ENCODE measurements at places on chromosomes 12 and 14.

DNA sequence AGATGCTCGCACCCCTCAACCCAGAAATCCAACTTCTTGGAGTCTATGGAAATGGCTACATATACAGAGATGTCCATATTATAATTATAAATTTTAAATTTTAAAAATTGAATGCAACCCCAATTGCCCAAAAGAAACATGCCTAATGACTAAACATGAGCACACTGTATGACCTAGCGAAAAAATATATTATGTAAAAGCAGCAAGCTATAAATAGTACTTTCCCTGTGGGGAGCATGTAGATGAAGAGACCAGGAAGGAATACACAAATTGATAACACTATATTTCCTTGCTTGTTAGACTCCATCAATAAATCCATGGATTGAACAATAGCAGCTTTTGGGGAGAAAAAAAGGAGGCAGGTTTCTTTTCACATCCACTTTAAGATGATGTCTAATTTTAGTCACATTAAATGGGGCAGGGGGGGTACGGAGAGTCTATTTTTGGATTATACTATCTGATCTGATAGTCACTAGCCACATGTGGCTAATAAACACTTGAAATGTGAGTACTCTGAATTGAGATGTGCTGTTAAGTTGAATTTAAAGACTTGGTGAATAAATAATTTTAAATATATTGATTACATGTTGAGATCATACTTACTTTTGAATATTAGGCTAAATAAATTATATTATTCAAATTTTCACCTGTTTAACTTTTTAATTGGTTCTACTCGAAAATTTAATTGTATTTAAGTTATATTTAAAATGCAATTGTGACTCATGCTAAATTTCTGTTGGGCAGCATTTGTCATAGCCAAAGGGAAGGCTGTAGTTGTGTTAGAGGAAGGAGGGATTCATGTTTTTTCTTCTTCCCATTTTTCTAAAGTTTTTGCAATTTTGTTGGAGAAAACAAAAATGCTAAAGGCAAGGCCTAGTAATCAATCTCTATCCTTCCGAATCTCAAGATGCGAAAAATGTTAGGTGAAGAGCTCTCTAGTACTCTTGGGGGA is 17.5 kb downstream of the MAX start:
- no peaks in the 10 kb centered on the region for H3K4me1 ChIP-seq
- DNase-seq, result no peak
- H3K36me3 ChIP-seq, result peaks cover 17% of the 10 kb centered on the region
- H3K27ac ChIP-seq, result no peak overlapping the region

- no peak overlapping the region for H3K27ac ChIP-seq
- no peaks in the 10 kb centered on the region for H3K27me3 ChIP-seq
- H3K36me3 ChIP-seq, result no peaks in the 10 kb centered on the region
- no peak overlapping the region for H3K4me3 ChIP-seq
Measured at GRCh38 chr14:83575301-83575700, 1954.6 kb upstream of the FLRT2 start.

DNA sequence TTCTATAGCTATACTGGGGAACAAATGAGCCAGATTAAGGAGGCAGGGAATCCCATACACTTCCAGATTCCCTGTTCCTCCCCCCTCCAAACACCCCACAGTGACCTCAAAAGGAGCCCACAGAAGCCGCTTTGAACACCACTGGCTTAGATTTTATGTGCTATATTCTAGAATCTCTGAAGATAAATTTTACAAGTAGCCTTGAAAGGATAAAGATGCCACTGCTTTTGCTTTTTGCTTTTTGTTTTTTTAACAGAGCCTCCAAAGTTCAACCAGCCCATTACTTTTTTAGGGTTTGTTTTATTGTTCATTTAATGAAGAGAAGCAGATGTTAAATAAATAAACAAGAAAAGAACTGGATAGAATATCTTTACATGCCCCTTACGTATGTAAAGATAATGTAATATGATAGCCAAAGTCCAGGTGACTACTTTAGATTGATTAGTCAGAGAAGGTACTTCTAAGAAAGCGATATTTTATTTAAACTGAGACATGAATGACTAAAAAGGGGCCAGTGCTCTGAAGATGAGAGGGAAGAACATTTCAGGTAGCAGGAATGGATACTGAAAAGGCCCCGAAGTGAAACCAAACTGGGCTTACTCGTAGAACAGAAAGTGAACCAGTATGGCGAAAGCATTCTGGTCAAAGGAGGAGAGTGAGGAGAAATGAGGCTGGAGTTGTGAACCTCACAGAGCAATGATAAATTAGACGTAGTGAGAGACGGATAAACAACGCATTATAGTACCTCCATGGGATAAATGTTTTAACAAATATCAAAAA is 44.6 kb downstream of the DUSP6 start:
- no peak for DNase-seq
- no peaks in the 10 kb centered on the region for H3K36me3 ChIP-seq
- no peak overlapping the region for H3K4me3 ChIP-seq
- no peaks in the 10 kb centered on the region for H3K27me3 ChIP-seq

GRCh38 chr12:3101309-3102024 is 24.3 kb downstream of the TSPAN9 start:
- H3K27me3 ChIP-seq, result no peaks in the 10 kb centered on the region
- no peak overlapping the region for H3K27ac ChIP-seq
- no peaks in the 10 kb centered on the region for H3K36me3 ChIP-seq
- peak; percentile 24 for DNase-seq
- no peak overlapping the region for H3K4me3 ChIP-seq

DNA sequence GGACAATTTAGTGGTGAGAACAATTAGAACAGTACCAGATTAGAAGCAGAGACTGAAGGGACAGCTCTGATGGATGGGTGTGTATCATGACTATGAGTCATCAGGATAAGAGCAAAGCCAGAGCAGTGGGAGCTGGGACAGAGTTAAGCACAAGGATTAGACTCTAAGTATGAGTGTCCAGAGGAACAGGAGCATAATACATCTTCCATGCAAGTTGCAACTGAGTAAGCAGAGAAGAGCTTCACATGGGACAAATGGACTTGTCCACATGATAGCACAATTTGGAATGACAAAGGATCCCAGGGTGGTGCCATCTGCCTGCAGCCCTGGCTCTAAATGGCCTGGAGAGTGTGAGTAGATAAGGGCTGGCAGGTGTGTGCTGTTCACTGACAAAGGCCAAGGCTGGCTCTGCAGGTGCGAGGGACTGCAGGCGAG is 226.4 kb upstream of the CAND1 start:
- H3K27ac ChIP-seq, result no peak overlapping the region
- no peaks in the 10 kb centered on the region for H3K36me3 ChIP-seq
- H3K27me3 ChIP-seq, result no peaks in the 10 kb centered on the region
- H3K4me3 ChIP-seq, result no peak overlapping the region

DNA sequence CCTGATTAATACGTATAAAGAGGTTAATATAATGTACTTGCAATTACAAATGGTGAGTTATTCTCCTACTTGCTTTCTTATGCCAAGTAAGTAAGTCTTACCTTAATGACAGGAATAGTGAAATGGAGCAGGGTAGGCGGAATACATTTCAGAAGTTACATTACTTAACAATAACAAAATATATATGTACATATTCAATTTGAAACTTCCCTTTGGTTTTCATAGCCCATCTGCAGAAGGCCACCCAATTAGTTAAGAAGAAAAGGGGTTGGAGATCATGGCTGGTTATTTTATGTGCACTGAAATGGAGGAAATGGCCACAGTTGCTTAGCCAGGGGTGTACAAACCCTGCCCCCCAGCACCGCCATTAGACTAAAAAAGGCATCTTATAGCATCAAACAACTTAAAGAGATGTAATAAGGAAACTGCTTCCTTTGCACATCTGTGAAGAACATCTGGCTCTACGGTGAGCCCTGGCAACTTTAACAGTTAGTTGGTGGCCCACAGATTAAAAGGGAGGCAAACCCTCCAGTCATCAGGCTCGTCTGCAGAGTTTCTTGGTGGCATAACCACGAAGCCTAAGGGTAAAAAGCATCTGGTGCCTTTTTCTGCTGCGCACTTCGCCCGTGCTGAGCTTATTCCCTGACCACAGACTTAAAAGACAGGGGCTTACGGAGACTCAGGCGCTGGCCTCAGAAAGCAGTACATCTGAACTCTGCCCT is 38.8 kb upstream of the DACT1 start:
- H3K4me1 ChIP-seq, result no peaks in the 10 kb centered on the region
- no peaks in the 10 kb centered on the region for H3K36me3 ChIP-seq
- H3K27ac ChIP-seq, result no peak overlapping the region
- no peaks in the 10 kb centered on the region for H3K27me3 ChIP-seq
- H3K4me3 ChIP-seq, result no peak overlapping the region

DNA sequence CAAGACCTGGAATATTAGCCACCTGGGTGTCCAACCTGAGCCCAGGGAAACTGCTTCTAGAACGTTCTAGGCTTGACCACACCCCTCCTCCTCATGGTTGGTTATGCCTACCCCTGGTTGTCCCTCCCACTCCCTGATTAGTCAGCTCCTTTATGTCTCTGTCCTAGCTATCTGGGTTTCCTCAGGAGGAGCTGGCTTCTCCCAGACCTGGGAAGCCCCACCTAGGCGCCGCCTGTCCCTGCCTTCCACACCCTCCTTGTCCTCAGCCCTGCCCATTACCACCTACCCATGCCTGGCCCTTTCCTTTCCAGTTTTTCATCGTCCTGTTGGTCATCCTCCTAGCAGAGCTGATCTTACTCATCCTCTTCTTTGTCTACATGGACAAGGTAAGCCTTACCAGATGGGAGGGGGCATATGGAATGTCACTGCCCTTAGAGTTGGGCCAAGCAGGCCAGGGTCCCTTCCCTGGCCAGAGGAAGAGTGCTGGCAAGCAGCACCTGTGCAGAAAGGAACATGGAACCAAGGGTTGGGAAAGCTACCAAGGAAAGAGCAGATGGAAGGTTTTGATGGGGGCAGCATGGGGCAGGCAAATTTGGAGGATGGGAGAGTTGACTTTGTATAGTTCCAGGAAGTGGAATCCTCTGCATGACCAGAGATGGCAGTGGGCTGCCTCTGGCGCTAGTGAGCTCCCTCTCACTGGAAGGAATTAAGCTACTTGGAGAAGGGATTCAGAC is 201.7 kb downstream of the TSPAN9 start:
- no peaks in the 10 kb centered on the region for H3K36me3 ChIP-seq
- H3K4me1 ChIP-seq, result no peaks in the 10 kb centered on the region
- no peaks in the 10 kb centered on the region for H3K27me3 ChIP-seq
- no peak overlapping the region for H3K4me3 ChIP-seq
- no peak overlapping the region for H3K27ac ChIP-seq
- DNase-seq, result no peak
